ENCODE measurements at places on chromosomes 1 and 21.

DNA sequence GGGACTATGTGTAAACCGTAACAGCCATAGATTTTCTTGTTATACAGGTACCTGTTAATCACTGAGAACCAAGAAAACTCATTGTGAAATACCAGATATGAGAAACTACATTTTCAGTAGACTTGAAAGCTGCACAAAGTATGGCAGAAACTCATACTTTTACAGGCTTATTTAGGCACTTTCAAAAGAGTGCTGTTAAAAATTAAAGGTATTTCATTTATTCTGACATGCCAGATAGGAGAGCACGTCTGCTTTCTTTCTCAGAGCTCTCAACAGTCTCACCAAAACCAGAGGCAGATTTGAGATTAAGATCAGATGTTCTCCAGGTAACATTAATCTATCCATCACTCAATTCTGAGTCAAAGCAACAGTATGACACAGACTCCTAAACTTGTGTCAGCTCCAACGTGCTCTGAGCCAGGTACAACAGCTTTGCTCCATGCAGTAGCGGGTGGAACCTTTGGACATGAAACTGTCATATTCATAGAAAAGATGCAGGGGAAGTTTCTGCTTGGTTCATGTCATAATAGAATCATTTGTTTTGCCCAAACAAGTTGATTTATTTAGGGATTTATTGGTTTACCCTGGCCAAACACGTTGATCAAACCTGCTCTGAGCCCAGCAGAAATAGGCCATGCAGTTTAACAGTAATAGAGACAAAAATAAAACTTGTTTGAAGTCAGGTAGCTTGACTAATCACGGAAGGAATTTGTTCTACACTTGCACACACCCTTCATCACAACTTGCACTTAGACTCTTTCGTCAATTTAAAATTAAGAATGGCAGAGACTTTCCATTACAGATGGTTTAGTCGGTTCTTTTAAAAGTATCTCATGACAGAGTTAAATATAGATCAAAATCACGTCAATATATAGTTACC lies 20.8 kb upstream of the TSNAX start:
- DNase-seq, result no peak

GRCh38 chr1:248804771-248805681 lies 20.7 kb downstream of the SH3BP5L start:
- DNase-seq, result no peak

DNA sequence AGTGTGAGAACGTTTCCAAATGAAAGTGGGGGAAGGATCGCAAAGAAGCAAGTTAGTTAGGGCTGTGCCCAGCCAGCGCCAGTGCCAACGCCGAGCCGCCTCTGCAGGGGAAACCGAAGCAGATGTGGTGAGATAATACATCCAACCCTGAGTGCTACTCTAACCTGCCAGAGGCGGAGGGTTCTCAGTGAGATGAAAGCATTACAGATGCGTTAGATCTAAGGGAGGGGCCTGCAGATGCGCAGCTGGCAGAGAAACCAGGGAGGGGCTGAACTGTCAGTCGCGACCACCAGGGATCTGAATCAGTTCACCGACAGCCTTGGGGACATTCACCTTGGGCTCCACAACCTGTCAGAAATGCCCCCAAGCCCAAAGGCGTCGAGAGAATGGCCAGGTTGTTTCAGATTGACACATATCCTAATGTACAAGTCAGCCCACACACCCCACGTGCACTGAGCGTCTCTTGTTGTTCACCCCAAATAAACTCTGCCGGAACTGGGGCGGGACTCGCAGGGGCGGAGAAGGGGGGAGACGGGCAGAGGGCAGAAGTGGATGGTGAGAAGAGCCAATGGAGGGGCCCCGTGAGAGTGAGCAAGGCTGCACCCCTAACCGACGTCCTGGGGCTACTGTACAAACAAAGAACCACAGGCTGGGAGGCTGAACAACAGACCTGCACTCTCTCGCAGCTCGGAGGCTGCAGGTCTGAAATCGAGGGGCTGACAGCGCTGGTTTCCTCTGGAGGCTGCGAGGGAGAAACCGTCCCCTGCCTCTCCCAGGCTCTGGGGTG lies 8.7 kb upstream of the UMODL1 start:
- DNase-seq, result peak; percentile 74

- no peak for DNase-seq
Measured at GRCh38 chr1:203126866-203127665, 460 bp upstream of the ADORA1 start.

DNA sequence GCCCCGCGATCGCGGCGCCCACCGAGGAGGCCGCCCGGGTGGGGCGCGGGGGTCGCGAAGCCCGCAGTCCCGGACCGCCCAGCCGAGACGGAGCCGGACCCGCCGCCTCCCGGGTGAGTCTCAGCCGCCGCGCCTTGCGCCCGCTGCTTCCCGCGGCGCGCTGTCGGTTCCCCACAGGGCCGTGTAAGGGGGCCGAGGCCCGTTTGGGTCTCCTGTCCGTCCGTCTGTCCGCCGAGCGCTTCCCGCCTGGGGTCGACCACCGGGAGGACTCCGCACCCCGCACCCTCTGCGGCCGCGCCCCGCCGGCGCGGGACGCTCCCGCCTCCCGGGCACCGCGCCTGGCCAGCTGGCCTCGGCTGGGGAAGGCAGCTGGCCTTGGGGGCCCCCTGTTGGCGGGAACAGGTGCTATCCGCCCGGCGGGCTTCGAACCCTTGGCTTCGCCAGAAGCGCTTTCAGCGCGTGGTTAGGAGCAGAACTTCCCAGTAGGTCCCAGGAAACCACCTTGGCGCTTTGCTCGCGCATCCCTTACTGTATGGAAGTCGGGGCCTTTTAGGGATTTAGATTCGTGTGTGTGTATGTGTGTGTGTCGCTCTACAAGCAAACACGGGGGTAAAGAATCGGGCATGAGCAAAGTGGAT lies 414 bp downstream of the TMEM51 start:
- peak; percentile 33 for DNase-seq

DNA sequence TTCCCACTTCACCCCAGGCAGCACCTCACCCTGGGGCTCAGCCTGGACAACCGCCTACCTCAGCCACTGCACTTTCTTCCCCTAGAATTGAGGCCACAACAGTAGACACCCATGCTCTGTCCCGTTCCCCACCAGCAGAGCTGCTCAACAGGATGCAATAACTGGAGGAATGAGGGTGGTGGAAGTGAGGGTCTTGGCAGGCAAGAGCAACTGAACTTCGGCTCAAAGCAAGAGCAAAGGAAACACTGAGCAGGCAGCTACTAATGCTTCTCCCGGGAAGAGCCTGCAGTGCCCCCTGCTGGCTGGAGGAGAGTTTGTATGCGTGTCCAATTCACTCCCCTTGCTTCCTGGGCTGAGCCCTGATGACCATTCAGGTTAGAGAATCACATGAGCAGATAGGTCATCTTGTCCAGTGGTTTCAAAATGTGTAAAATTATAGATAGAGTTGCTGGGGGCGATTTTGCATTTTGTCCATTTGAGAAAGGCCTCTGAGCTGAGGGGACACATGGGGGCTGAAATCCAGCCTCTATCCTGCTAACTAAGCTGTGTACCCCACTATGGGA lies 13.9 kb downstream of the NT5C1A start:
- DNase-seq, result peak; percentile 71

DNA sequence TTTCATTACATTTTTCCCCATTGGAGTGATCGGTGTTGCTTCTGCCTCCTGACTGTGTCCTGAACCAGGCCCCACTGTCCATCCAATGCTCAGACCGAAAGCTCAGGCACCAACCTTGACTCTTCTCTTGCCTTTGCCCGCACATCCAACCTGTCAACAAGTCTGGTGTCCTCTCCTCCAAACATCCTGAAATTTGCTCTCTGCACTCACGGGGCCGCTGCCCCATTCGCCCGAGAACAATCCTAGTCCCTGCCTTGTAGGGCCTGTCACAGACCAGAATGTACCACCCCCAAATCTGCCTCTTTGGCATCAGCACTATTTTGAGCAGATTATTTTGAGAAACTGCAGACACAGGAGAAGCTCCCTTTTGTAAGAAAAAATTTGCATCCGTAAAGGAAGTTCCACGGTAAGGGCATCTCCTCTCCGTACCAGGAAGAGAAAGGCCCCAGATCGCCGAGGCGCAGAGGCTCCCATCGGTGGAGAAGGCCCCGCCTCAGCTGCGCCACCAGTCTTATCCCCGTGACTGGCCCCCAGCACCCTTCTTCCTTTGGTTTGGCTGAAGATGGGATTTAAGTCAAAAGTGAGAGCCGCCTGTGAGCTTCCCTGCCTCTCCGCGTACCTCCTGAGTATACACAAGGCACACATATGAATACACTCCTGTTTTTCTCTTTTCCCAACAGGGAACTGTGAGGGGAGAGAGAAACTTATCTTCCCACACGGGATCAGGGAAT lies 7.1 kb downstream of the MORN1 start:
- DNase-seq, result no peak

GRCh38 chr21:34703571-34703970 lies 34.8 kb downstream of the CLIC6 start:
- no peak for DNase-seq

GRCh38 chr1:25784575-25785051 lies 15.4 kb upstream of the SELENON start:
- no peak for DNase-seq

- DNase-seq, result no peak
Measured at GRCh38 chr1:41645062-41645461, 160.6 kb upstream of the EDN2 start.

- no peak for DNase-seq
Measured at GRCh38 chr1:63866084-63866483, 92.3 kb downstream of the ROR1 start.

DNA sequence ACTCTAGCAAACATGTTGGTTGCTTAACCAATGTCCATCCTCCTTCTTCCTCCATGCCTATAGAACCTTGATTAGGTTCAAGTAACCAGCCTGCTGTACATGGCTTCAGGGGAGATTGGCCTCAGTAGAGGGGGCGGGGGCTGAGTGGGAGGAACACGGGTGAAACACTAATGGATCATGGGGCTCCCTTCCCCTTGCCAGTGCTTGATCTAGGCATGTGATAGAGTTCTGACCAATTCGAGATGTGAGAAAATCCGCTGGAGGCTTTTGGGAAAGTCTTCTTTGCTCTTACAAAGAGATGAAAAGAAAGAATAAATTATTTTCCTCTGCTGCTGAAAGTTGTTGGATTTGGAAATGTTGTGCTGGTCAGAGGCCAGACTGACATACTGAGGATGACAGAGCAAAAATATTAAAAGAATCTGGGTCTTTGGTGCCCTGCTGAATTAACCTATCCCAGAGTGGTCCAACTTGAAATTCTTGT lies 5.2 kb upstream of the OTUD7B start:
- no peak for DNase-seq

GRCh38 chr1:79693441-79694114 lies 687.0 kb upstream of the ADGRL4 start:
- no peak for DNase-seq

- DNase-seq, result no peak
Measured at GRCh38 chr1:32031578-32032274, 18.1 kb downstream of the KHDRBS1 start.

DNA sequence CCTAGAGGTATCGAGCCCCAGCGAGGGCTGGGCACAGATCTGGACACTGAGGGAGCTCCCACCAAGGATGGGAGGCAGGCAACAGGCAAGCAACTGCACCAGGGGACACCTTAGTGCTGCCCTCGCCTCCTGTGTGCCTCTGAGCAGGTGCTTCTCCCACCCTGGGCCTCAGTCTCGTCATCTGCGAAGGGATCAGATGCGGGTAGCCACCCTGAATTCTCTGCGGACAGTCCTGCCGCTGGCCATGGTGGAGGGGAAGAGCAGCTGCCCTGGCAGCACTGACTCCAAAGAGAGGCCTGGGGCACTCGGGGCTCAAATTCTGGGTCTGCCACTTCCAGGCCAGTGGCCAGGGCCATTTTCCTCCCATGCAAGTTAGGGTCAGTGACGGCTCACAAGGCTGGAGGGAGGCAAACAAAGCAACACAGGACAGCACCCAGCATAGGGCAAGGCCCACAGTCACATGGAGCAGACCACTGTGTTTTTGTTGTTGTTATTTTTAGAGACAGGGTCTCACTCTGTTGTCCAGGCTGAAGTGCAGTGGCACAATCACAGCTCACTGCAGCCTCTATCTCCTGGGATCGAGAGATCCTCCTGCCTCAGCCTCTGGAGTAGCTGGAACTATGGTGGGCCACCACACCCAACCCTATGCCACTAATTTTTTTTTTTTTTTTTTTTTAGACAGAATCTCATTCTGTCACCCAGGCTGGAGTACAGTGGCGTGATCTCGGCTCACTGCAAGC lies 7.1 kb upstream of the SDC3 start:
- DNase-seq, result no peak

- DNase-seq, result peak; percentile 25
Measured at GRCh38 chr1:25676488-25676887, 59.9 kb downstream of the MAN1C1 start.

DNA sequence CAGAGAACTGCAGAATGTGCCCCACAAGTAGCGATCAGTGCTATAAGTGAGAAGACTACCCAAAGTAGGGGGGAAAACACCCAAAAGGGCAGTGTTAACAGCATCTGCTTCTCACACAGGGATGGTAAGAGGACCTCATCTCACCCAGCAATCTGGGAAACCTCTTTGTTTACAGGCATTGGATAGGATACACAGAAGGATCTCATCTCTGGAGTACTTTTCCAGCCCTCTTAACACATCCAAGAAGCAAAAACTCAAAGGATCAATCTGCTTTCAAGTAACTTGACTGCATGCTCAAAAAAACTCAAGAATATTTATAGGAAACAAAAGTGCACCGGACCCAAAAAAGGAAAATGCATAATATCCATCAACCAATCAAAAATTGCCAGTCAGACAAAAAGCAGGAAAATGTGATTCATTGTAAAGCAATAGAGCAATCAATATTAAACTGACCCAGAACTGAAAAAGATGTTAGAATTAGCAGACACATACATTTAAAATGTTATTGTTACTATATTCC lies 311.0 kb upstream of the CXADR start:
- no peak for DNase-seq

- DNase-seq, result no peak
Measured at GRCh38 chr21:36915014-36915695, 51.3 kb downstream of the HLCS start.

- DNase-seq, result no peak
Measured at GRCh38 chr1:111861523-111861922, 105.8 kb downstream of the DDX20 start.

GRCh38 chr1:9126511-9126910 lies 2.4 kb downstream of the GPR157 start:
- no peak for DNase-seq

- DNase-seq, result no peak
Measured at GRCh38 chr1:114453361-114453784, 57.6 kb downstream of the TRIM33 start.

DNA sequence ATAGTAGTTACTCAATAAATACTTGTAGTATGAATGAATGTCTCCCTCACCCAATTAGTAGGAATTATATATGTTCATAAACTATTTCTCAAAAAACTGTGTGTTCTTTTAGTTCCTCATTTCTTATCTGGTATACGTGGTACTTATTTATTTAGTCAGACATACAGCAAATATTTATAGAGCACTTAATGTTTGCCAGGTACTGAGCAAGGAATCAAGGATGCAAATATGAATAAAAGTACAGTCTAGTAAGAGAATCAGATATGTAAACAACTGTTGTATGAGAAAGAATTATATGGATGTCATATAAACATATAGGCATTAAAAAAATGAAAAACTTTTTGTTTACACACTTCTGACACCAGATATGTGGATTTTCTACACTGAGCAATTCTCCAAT lies 58.5 kb downstream of the ATF6 start:
- no peak for DNase-seq

- DNase-seq, result no peak
Measured at GRCh38 chr21:25462517-25462971, 144.7 kb downstream of the MRPL39 start.
